ENCODE measurements at places on chromosomes 5 and 9.

DNA sequence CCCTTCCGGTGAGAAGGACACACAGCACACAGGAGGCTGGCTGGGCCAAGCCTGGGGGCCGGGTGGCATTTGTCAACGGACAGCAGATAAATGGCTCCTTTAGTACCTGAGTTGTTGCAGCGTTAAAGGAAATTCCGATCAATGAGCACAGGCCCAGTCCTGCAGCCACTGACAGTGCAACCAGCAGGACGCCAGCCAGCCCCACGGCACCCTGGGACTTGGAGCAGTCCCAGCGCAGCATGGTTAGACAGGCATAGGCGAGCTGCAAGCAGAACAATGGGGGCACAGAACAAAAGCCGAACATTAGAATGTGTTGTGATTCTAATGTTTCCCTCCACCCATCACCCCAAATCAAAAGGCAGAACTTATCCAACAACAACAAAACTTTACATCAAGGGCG is 39.3 kb downstream of the PTCH1 start:
- DNase-seq: no peak

GRCh38 chr9:87595610-87596009 is 97.9 kb downstream of the DAPK1 start:
- DNase-seq: no peak

- DNase-seq: no peak
Observed at GRCh38 chr9:133759946-133760345, 21.8 kb upstream of the SARDH start.

DNA sequence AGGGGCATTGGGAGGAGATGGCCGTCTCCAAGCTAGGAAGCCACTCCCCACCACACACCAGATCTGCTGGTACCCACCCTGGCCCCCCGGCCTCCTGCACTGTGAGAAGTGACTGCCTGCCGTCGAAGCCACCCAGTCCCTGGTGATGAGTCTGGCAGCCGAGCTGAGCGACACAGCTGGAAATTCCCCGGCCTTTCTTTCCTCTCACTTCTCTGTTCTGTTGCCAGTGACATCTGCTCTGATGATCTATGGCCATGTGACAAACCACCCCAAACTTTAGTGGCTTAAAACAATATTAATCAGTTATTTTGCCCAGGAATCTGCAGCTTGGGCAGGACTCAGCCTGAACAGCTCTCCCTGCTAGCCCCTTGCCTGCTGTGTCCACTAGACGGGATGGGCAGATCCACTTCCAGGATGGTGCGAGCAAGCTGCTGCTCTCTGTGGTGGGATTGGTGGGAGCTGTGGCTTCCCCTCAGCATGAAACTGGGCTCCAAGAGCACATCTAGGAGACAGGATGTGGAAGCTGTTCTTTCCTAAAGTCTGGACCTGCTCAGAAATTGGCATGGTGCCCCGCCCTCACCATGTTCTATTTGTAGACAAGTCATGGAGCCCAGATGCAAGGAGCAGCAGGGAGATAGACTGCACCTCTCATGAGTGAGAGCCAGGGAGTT is 211.2 kb downstream of the GADD45G start:
- DNase-seq: no peak

DNA sequence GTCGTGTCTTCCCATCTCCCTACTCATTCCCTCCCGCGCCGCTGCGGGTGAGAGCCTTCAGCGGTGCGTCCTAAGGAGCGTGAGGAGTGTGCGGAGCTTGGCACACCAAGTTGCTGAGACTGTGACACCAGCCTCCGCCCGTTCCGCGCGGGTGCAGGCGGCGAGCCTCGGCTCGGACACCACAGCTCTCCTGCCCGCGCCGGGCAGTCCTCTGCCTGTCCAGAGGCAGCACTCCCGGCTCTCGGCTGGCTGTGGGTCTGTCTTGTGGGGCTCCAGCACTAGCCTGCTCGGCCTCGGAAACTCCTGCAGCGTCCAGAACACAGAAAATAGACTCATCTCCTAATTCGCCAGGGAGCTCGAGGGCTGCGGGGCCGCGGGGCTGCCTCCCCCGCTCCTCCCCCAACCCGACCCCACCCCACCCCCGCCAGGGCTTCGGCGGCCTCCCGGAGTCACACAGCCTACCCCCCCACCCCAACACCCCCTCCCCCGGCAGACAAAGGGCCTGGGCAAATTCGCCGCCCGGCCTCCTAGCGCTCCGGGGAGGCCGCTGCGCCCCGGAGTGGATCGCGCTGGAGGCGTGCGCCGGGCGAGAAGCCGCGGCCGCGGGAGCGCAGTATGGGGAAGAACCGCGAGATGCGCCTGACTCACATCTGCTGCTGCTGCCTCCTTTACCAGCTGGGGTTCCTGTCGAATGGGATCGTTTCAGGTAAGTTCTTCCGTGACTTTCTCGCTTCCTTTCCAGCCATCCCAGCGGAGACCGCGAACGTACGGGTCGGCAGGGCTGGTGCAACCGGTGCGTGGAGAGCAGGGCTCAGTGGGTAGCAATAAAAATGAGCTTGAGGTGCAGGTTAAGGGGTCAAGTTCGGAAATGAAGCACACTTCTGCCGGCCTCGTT is at the start of gene ADAMTS19:
TSS of gene ADAMTS19 (plus strand) at position 522 of the 895 bp plus-strand sequence. CDS start at position 616, 94 bp downstream.
- no peak for DNase-seq

DNA sequence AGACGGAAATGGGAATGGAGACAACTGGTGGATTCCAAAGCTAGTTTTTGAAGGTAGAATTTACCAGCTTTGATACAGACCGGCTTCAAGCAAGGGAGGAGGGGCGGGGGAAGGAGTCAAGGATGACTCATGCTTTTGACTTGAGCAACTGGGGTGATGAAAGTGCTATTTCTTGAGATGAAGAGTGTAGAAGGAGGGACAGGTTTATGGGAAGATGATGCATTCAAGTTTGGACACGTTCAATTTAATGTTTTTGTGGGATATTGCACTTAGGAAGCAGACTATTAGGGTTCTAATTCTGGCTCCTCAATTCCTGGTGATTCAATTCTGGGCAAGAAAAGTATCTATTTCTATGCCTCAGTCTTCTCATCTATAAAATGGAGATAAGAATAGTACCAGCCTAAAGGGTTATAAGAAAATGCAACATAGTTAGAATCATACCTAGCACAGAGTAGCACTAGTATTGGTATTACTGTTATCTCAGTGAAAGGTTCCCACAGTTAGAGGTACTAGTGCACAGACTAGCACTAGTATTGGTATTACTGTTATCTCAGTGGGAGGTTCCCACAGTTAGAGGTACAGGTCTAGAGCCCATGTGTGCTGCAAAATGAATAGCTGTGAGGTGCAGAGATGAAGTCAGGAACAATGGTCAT is 4.6 kb downstream of the NIPAL4 start:
- no peak for DNase-seq

DNA sequence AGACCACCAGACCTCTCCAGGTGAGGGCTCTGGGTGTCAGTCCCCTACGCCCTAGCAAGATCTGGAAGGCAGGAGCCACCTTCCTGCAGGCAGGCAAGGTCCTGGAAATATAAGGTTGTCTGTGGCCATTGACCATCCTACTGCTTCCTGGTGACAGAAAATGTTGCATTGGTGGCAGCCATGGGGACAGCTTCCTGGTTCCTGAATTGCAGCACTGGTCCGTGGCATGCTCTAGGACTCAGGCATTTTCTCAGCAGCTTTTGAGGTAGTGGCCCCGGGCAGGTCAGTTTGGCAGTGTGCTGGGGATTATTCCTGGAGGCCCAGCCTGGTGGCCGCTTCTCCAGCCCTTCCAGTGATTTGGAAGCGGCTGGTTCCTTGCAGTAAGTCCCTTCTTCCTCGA is 36.6 kb upstream of the KCNMB1 start:
- no peak for DNase-seq

GRCh38 chr5:81579262-81579924 is 171.5 kb downstream of the SSBP2 start:
- DNase-seq: peak; percentile 64

DNA sequence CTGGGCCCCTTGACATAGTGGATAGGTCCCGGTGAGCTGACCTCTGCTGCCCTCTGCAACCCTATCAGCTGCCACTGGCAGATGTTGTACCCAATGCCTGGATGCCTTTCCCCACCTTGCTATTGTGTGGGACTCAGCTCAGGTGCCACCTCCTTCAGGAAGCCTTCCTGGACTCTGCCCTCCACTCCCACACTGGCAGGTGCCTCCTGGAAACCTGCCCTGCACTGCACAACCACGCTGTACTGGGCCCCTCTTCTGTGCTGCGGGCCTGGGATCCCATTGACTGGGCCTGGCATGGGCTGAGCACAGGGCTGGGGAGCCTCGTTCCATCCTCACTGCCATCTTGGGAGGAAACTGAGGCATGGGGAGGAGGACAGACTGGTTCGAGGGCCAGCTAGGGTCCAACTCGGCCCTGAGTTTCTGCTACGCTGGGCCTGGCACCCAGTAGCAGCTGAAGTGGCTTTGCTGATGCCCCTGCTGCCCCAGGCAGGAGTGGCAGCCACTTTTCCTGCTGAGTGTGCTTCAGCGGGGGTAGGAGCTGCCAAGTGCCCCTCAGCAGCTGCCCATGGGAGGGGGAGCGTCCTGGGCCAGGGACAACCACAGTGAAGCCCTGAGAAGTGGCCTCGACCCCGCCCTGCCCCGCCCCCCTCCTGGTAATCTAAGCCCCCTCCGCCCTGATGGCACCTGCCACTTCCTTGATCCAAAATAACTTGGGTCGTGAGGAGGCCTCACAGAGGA is 1.3 kb downstream of the AK1 start:
- DNase-seq: no peak

DNA sequence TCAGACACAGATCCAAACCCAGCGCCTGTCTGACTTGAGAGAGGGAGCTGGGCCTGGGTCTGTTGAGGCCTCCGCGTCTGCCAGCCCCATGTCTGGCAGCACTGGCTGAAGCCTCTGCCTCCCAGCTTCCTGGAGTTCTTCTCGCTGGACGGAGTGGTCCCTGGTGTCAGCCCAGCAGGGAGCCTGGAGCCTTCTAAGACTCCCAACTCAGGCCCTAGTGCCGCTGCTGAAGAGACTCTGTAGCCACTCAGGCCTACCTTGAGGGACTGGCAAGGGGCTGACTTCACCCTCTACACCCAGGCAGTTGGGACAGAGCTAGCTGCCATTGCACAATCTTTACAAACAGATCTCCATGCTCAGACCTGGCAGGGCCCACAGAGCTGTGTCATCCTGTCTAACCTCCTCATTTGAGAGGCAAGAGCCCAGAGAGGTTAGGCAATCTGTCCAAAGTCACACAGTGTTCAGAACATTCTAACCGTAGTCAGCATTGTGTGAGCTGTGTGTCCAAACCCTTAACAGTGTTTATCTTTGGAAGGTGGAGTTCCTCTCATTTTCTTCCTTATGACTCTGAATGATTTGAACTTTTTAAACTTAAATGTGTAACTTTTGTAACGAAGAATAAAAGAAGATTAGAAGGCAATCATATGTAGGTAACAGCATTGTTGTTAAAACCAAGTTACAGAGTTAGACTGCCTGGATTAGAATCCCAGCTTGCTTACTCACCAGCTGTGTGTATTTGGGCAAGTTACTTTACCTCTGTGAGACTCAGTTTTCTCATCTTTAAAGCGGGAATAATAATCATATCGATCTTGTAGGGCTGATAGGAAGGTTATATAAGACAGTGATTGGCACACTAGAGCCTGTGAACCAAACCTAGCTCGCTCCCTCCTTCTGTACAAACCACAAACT is 4.6 kb upstream of the DUSP1 start:
- DNase-seq: no peak

DNA sequence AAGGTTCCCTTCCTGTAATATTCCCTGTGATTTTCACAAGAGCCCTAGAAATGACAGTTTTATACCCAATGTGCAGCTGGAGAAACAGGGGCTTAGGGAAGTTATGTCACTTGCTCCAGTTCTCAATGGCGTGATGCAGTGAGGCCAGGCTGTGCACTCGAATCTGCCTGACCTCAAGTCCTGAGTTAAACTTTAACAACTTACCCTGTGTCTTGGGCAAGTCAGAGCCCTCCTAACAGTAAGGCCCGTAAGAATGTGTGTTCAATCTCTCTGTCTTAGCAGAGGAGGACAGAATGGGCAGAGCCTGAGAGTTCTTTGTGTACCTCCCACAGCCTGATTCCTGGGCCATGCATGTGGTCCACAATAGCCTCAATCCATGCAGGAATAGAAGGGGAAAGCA is 181.1 kb downstream of the TRIM32 start:
- no peak for DNase-seq

- peak; percentile 15 for DNase-seq
Observed at GRCh38 chr5:72013766-72014624, 93.3 kb upstream of the MAP1B start.

DNA sequence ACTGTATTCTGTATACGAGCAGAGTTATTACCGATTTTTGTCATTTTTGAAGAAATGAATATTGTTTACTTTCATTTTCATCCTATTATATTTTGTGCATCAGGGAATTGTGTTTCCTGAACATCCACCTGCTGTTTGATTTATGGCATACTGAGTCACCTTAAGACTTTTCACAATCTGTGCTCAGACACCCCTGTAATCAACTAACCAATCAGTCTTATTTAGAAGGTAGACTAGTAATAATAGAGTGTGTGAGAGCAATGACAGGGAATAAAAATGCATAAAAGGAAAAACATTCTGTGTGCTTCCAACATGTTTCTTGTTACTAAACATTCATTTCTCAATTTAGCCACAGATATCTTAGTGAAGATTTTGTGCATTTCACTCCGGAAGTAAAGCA is 1413.6 kb upstream of the ACO1 start:
- peak; percentile 60 for DNase-seq

Measured in NCI-H1417 treated with DMSO at 0.1 percent for 48 hours (cell line).